Stimulated activated CD4-positive, alpha-beta T cell treated with anti-CD3 and anti-CD28 coated beads, Interleukin-2, amount 100 ng/mL, for 4 hours (primary cell): ENCODE measurements at places on chromosomes 7 and 10.

- no peak for DNase-seq
These were observed 228.1 kb upstream of the PFKP start for GRCh38 chr10:2839081-2839725.

DNA sequence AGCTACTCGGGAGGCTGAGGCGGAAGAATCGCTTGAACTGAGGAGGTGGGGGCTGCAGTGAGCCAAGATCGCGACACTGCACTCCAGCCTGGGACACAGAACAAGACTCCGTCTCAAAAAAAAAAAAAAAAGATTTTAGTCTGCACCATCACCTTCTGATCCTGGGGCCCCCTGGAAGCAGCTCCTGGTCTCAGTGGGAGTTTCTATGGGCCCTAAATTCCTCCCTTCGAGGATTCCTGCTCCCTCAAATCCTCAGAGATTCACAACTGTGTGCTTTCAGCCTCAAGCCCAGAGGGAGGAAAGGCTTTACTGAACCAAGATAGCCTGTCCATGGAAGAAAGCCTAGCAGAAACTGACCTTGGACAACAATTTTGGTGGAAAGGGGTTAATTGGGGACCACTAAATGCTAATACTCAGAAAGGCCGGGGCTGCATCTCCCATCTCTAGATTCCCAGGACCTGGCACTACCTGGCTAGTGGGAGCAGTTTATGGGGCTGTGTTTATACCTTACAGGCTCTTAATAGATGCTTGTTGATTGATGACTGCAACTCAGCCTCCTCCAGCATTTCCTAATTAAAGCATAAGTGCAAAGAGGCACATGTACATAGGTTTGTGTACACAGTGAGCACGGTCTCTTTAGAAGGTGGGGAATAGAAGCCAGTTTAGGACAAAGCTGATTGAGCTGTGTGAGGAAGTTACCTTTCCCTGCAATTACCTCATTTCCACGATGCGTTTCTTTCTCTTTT, 9.2 kb upstream of the FGFR2 start:
- DNase-seq: no peak

DNA sequence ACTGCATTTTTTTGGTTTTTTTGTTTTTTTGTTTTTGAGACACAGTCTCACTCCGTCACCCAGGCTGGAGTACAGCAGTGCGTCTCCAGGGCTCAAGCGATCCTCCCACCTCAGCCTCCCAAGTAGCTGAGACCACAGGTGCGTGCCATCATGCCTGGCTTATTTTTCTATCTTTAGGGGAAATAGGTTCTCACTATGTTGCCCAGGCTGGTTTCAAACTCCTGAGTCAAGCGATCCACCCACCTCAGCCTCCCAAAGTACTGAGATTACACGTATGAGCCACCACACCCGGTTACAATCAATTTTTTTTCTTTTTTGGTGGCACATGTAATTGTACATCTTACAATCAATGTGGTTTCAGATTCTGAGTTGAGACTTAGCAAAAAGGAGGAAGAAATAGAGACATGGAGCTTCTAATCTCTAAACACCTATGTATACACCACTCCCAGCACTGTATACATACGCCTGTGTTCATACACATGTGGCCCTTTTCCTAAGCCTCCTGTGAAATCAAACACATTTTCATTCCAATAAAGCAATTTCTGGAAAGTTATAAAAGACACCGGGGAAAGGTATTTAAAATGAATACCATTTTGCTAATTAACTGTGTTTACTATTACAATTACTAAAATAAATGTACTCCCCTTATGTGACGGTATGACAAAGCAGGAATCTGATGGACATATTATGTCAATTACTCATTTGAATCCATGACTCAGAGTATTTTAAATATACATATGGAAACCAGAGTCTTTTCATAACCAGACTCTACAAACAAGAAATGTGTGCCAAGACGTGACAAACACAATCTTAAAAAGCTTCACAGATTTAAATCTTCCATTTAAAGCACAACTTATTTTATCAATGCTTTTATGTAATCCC, 40.9 kb downstream of the SMURF1 start:
- DNase-seq: no peak

DNA sequence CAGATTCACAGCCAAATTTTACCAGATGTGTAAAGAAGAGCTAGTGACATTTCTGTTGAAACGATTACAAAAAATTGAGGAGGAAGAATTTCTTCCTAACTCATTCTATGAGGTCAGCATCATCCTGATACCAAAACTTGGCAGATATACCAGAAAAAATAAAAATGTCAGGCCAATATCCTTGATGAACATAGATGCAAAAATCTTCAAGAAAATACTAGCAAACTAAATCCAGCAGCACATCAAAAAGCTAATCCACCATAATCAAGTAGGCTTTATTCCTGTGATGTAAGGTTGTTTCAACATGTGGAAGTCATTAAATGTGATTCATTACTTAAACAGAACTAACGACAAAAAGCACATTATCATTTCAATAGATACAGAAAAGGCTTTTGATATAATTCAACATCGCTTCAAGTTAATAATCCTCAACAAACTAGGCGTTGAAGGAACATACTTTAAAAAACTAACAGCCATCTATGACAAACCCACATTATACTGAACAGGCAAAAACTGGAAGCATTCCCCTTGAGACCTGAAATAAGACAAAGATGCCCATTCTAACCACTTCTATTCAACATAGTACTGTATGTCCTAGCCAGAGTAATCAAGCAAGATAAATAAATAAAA, 807.7 kb upstream of the ZWINT start:
- no peak for DNase-seq

DNA sequence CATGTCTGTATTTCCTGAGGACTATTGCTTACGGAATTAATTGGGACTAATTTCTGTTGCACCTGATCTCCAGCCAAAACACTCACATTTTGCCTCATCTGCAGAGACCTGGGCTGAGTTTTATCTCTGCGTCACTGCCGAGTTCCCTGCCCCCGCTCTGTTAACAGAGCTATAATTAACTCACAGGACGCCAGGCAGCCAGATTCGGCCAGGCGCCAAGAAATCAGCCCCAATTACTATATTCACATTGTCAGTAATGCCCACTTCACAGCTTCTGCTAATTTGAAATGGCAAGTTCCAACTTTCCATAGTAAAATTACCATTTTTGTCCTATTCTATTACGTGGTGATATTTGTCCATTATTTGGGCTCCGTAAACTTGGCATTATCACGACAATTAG, 130.5 kb downstream of the CUX1 start:
- no peak for DNase-seq

- no peak for DNase-seq
These were observed 20.4 kb downstream of the FRMPD2 start for GRCh38 chr10:48253970-48254657.

- no peak for DNase-seq
These were observed 30.4 kb downstream of the LYZL1 start for GRCh38 chr10:29319205-29319781.

DNA sequence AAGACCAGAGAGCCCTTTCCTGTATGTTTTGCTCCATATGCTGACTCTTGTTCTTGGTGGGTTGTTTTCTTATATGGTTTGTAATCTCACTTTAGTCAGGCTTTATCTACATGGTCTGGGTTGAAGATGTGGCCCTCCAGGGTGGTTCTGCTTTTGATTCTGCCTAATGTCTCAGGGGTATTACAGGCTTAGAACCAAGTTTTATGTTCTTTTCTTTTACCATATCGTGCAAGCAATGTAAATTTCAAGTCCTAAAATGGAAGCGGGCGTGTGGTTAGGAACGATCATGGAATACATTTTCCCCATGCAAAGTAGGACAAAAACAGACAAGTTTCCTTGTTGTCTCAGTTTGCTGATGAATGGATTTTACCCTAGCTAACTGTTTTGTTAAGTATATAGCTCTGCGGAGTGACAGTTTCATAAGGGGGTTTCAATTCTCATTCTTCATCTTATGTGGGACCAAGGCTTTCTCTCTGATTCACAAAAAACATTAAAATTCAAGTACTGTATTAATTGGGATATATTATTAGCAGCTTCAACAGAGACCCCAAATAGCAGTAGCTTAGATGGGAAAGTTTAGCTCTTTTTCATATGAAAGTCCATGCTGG, 58.7 kb downstream of the MTURN start:
- no peak for DNase-seq

- DNase-seq: no peak
These were observed 377.6 kb downstream of the PHTF2 start for GRCh38 chr7:78176171-78176570.

DNA sequence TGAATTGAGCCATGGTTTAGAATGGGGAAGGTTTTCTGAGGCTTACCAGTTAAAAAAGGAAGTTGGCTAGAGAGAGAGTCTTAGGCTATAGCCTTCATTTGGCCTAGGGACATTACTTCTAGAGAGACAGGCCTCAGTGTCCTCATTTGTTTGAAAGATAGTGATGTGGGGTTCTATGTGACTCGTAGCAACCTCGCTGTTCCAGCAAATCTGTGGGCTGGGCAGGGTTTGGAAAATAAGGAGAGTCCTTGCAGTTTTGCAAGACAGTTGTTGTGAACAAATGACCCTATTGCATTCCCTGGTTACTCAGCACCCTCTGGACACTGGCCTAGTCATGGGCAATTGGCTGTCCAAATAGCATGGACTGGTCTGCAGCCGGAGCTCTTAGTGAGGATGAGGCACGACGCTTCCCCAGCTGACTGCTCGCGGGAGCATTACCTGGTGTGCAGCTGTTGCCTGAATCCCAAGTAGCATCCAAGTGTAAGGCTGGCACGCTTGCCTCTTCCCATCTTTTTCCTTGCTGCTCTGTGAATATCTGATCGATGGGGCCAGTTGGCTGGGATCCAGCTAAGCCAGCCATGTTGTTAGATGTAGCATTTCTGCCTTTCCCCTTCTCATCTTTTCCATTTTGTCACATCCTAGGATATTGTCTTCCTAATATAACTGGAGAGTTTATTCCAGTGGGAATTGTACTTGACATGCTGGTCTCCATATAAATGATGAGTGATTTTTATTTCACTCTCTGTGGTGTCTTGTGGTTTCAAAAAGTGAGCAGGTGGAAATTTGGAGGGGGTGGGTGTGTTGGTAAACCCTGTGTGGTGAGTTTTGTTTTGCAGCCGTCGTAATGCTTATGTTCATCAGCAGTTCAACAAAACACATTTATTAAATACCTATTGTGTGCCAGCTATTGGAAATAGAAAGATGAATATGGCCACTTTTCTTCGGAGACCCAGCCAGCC, 99.8 kb downstream of the SND1 start:
- no peak for DNase-seq

DNA sequence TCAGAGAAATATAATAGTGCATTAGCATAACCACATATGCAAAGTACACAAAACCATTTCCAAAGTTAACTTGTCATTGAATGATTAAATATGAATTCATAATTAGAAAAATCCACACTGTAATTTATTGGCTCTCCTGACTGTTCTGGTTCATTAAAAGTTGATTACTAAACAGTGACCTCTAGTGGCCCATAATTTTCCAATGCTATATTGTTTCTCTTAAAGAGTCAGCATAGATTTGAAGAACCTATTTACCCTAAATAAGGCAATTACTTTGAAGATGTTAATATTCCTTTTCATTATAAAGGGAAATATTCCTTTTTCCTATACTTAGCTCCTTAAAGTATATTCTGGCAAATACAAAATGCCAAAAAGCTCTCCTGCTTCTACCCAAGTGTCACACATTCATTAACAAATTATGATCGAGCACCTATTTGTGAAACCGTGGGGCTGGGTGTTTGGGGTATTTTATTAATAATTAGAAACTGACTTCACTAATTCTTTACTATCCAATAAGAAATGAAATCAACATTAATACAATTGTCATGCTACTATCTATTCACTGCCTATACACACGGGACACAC, 86.2 kb downstream of the HIBADH start:
- DNase-seq: no peak

- DNase-seq: no peak
These were observed 94.3 kb downstream of the PRLHR start for GRCh38 chr10:118501171-118501570.

DNA sequence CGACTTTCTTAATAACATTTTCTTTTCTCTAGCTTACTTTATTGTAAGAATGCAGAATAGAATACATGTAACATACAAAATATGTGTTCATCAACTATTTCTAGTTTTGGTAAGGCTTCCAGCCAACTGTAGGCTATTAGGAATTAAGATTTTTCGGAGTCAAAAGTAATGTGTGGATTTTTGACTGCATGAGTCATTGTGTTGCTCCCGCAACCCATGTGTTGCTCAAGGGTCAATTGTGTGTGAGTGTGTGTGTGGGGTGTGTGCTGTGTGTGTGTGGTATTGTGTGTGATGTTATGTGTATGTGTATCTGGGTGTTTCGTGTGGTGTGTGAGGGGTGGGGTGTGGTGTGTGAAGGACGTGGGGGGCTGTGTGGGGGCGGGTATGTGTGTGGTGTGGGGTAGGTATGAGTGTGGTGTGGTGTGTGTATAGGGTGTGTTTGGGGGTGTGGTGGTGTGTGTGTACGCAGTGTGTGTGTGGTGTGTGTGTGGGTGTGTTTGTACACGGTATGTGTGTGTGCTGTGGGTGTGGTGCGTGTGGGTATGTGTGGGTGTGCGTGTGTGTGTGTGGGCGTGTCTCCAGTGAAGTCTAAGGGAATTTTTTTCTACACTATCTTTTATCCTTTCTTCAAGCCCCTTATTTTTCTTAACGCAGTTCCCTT, 60.5 kb downstream of the RSU1 start:
- DNase-seq: no peak

DNA sequence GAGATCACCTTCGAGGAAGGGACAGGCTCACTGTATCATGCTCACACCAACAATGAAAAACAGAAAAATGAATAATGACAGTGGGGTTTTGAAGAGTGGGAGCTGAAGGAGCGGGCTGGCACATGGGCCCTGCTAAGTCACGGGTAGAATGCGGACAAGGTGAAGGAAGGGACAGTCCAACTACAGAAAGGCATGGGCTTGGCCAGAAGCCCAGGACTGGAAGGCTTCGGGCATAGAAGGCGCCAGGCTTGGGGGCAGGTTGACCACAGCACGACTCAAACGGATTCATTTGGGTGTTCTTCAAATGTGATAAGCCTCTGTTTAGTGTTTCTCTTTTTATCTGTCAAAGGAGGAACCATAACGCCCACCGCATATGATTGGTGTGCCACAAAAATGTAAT, 509.5 kb downstream of the CCSER2 start:
- no peak for DNase-seq

DNA sequence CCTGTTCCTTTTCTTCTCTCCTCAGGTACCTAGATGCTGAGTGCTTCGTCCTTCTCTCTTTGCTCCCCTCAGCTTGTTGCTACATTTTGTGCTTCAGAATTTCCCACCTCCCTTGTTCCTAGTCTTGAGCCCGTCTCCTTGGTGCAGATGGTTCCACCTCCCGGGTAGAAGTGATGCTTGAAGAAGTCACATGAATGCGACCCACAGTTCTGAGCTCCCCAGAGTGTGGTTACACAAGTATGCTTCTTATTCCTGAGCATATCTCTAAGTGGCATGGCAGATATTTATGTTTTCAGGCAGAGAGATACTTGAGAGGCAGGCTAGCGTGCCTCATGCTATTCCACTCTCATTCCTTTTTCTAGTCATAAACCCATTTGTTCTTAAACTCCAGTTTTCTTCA, 34.0 kb downstream of the INPP5F start:
- no peak for DNase-seq

- DNase-seq: no peak
These were observed 103.5 kb downstream of the PARP12 start for GRCh38 chr7:139959285-139959628.
